Smooth muscle cell of trachea (primary cell): ENCODE measurements at places on chromosomes 12 and 14. TPM values are rescaled to one million over a fixed set of nuclear protein-coding genes. Genes with fewer than 3 reads are reported as not detected.

The DCD gene
- not detected in 2 replicates for total RNA-seq

The GLIPR1L1 gene
- total RNA-seq, result 1.0 TPM in 1 of 2 replicates, not detected in the other

The CLEC1B gene
- total RNA-seq, result not detected in 2 replicates

The SLC39A5 gene
- total RNA-seq, result not detected in 2 replicates

The LTBP2 gene
- 165 and 248 TPM in 2 replicates for total RNA-seq

The WASHC4 gene
- 93.0 and 115 TPM in 2 replicates for total RNA-seq

The ATXN2 gene
- 29.3 and 42.8 TPM in 2 replicates for total RNA-seq

The B4GALNT3 gene
- under 0.01 TPM in 1 of 2 replicates, not detected in the other for total RNA-seq
